Neuronal stem cell (in vitro differentiated cells): ENCODE measurements at places on chromosomes 11 and 22.

GRCh38 chr22:45429981-45430775, 16.7 kb downstream of the RIBC2 start:
- no peak for DNase-seq

DNA sequence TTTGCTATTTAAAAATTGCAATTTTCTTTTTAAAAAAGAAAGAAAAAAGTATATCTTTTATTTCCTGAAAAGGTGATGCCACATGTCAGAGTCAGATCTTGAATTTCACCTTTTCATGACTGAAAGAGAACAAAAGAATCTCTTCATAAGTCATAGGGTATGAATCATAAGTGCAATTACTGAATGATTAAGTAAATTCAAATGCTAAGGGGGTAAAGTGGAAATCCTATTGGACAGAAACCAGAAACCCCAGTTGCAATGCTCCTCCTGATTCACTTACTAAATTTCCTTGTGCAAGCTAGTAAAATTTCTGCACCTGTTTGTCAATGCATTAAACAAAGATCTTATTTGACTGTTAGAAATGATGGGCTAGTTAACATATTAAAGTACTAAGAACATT, 8.2 kb upstream of the PRRG4 start:
- DNase-seq, result no peak

DNA sequence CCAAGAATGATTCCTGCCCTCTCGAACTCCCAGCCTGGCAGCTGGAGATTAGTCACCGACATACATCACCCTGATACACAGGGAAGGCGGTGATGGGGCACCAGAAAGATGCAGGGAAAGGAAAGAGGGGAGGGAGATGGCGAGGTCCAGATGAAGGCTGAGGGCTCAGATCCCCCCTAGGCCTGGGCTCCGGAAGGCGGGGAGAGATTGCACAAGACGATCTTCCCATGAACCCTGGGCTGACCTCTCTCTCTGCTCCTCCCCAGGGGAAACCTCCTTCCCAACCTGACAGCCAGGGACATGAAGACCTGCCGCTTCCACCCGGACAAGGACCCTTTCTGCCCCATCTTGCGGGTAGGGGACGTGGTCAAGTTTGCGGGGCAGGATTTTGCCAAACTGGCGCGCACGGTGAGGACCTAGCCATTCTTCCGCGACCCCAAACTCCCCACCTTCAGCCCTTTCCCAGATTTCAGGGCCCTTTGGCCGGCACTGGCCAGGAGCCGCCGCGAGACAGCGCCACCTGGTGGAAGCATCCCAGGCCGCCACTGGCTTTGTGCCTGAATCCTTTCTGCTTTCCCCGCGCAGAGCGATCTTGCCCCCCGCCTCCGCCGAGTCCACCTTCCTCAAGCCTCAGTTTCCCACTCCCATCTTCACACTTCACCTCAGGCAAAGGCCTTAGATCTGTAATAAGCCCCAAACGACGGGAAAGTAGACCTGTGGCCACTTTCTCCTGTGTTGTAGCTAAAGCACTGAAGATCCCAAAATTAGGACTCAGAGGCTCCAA, 11.5 kb downstream of the P2RX3 start:
- peak; percentile 76 for DNase-seq

DNA sequence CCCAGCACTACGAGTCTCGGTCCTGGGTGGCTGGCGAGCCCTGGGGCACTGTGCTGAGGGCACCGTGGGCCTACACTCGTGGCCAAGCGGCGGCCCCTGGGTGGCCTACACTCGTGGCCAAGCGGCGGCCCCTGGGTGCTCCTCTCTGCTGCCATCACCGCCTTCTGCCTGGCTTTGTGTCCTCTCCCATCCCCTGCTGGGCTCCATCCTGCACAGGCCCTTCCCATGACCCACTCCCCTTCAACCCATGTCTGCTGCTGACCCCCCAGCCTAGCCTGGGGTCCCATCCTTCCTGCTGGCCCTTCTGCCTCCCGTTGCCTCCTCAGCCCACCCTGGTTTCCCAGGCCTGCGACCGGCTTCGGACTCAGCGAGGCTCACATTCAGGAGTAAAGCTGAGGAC, 87.4 kb upstream of the CLDN5 start:
- DNase-seq, result no peak

DNA sequence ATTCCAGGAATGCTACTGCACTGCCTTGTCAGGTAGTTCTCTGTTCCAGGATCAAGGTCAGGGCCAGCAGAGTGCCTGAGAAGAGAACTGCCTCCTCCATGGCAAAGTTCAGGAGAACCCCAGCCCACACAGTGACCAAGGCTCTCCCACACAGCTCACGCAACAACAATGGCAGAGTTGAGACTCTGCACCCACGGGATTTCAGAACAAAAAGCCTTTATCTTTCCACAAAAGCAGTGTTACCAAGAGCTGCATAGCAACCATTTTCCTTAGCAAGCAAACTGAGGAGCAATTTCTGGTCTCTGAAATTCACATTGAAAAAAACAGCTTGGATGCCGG, 11.1 kb downstream of the PLAAT3 start:
- peak; percentile 38 for DNase-seq

GRCh38 chr11:132770829-132771530, 761.3 kb downstream of the OPCML start:
- no peak for DNase-seq

DNA sequence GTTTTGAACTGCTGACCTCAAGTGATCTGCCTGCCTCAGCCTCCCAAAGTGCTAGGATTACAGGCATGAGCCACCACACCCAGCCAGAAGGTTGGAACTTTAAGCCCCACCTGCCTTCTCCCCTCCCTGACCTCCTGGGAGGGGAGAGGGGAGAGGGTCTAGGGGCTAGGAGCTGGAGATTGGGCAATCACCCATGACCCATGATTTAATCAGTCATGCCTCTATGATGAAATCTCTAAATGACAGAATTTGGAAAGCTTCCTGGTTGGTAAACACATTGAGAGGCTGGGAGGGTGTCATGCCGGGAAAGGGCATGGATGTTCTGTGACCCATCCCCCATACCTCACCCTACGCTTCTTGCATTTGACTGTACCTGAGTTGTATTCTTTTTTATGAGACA, 17.1 kb upstream of the TFIP11 start:
- no peak for DNase-seq

GRCh38 chr11:111419181-111419580, 40.1 kb upstream of the POU2AF1 start:
- DNase-seq, result no peak

DNA sequence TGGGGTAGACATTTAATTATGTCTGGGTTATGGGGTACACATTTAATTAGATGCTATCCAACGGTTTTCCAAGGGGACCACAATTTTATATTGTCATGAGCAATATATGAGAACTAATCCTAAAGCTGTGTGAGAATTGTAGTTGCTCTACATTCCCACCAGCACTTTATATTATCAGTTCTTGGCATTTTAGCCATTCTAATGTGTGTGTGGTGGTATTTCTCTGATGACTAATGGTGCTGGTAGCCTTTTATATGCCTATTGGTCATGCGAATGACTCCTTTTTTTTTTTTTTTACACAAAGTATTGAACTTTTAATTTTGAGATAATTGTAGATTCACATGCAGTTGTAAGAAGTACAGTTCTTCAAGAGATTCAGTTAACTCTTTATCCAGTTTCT, 26.2 kb downstream of the TMEM135 start:
- no peak for DNase-seq

DNA sequence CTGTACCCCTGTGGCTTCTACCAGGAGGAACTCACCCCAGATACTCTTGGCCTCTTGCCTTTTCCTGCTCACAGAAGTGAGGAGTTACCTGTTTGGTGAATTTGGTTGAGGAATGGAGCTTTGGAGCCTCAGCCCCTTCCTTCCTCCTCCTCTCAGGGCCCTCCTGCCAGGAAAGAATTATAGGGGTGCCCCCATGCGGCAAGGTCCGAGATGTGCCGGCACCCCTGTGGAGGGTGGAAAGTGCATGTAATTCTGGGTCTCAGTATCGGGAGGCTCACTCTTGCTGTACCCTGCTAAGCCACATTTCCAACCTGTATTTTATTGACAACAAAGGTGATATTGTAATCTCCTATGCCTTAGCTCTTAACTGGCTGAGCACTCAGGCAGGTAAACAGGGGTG, 13.7 kb upstream of the IGSF22 start:
- no peak for DNase-seq

- no peak for DNase-seq
These were observed 57.1 kb upstream of the OLFML1 start for GRCh38 chr11:7428196-7428595.
